GM12865 (cell line): ENCODE measurements at places on chromosomes 4 and X.
A peak's percentile ranks its signal among the peaks of the same experiment; 100 is the strongest.

DNA sequence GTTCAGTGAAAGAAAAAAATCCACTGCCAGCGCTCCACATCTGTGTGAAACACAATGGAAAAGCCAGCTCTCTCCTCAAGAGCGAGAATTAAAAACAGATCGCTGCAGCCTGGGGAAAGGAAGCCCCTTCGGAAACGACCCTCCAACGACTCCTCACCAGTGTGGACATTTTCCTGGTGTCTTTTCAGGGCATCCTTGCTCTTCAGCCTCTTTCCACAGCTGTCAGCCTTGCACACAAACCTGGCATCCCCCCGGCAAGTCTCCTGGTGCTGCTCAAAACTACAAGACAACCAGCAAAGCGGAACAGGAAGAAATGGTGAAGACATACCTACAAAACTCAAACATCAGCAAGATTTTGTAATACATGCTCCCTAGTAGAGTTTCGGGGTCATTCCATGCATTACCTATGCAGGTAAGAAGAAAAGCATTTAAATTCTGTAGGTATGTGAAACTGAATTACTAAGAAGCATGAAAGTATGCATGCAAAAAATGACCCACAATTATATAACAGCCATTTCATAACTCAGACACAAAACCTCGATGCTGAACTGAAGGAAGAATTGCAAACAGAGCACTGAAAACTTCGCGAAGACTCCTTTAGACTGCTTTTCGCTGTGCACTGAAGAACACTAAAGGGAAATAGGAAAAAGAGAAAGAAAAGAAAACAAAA is 106.1 kb downstream of the PRDM5 start:
- no peak for DNase-seq

GRCh38 chr4:109821185-109821584 is 5.6 kb downstream of the GAR1 start:
- DNase-seq, result no peak

DNA sequence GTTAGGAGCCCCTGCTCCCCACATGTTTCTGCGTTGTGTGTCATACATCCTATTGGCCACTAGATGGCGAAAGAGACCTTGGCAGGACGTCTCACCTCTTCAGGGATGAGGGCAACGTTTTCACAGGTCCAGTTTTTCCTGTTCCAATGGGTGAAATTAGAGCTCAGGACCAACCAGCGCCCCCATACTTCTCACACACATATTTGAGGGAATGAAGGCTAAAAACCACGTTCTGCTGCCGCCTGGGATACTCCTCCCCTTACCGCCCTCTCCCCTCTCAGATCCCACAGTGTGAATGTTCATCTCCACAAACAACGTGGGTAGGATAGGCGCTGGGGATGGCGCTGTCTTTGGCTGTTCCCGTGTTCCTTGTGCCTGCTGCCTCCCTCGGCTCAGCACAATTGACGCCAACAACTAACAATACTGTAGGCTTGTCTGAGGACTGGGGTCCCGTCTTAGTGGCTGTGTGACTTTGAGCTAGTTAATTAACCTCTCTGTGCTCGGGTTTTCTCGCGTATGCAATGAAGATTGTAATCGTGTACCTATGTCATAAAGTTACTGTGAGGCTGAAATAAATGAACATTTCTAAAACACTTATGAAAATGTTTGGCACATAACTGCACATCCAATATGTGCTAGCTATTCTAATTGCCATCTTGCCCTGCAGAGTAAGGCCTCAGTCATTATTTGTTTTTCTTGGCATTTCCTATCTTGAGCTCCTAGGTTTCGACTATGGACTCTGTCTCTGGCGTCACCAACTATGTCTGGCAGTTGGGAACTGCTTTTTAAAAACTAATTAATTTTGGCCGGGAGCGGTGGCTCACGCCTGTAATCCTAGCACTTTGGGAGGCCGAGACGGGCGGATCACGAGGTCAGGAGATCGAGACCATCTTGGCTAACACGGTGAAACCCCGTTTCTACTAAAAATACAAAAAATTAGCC is 181.3 kb upstream of the STK26 start:
- DNase-seq, result peak; percentile 57

DNA sequence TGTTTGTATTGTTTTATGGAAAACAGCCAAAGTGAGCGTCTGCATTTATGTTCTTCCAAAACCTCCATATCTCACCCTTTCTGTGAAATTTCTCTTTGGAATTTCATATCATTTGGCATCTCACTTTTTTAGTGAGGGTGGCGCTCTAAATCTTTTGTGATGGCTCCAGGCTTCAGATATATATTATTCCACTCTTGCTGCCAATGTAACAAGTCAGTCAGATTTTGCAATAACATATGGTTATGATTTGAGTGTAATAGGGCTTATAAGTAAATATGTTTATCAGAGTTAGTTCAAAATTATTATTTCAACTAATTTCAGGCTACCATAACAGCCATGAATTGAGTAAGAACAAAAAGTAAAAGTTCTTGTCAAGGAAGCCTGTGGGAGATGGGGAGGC is 314.7 kb downstream of the PDGFC start:
- DNase-seq, result no peak

- no peak for DNase-seq
These were observed 139.7 kb downstream of the LRBA start for GRCh38 chr4:150875367-150875766.

DNA sequence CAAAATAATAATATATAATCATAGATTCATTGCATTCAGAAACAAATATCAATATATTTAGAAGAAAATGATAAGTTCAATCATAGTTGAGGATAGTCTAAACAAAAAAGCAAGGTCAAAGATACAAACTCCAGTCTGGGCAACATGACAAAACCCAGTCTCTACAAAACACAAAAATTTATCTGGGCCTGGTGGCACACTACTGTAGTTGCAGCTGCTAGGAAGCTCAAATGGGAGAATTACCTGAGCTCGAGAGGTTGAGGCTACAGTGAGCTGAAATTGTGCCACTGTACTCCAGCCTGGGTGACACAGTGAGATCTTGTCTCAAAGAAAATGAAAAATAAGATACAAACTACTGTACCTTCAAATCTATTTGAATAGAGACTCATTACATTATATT is 52.7 kb upstream of the ANXA10 start:
- DNase-seq, result no peak

- no peak for DNase-seq
These were observed 119.1 kb downstream of the SH3RF1 start for GRCh38 chr4:169151671-169152070.

DNA sequence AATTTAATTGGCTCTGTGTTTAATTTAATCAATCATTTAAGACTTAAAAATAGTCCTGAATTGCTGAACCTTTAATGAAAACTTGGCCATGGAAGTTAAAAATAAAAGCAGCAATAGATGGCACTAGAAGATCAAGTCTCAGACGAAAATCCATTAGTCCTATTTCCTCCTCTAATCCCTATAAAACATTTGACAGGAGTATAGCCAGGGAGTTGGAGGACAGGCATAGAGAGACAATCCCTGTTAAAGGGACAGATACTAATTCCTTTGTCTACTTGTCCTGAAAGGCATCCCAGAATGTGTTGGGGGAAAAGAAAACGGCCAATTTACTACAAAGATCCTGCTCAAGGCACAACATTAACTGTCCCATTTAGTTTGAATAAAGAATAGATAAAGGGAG is 276.3 kb upstream of the TACR3 start:
- no peak for DNase-seq

DNA sequence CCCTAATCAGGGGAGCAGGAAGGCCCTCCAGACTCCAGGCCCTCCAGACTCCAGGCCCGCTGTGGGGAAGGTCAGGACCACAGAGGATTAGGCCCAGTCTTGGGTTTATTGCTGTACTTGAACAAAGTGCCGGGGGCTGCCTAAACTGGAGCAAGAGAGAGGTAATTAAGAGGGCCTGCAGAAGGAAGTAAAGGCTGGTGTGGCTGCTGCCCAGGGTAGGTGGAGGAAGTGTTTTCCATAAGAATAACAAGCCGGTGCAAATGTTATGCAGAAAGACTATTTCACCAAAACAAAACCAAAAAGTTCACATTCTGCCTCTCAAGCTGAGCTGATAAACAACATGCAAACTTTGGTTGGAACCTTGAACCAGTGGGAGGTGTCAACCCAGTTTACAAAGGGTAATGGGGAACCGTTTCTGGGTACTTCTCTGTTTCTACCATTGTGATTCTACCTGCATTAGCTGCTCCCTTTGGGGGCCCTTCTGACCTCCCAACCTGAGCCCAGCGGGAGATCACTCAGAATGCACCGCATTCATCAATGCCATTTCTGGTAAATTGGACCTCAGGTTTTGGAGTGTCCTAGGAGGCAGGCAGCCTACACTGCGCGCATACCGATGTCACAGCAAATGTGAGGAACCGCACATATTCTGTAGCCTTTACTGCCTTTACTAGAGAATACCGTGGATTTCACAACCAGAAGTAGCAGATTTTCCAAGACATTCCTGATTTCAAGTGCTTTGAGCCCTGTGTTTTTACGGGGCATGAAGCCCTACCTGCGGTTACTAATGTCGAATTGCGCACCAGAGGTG is 59.7 kb upstream of the BCOR start:
- DNase-seq, result no peak

DNA sequence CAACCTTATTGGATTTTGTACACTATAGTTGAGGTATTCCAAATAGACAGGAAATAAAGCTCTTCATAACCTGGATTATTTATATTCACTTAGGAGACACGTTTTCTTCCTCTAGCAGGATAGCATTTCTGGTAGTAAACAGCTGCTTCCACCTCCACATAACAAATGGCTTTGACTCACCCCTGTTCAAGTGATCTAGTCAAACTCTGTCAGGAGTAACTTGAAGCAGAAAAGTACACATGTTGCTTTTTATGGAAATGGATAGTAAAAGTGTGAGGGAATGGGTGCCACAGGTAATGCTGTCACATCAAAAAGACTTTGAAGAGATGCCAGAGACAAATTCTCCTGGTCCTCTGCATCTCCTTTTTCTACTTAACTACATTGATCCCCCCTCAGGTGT is 258.7 kb upstream of the SLC7A11 start:
- no peak for DNase-seq

DNA sequence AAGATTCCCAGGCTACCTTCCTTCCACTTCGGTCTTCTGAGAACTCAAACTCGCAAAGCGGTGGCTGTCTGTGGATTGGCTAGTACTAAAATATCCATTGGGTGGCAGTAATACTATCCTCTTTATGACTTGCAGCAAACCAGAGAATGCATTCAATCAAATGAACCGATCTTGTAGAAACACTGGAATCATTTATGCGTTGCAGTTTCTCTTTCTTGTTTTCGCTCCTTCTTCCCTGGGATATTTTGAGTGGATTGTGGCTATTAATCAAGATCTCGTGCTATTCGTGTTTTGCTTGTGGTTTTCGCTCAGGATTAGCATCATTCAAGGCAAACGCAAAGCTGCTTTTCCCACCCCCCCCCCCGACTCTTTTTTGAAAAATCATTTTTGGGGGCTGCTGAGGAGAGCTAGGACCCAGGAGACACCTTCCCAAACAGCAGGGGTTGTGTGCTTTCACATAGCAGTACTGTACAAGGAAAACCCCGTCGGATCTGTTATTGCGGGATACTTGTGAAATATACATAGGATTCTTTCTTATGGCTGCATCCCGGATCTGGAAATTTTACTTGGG is at the start of gene IL1RAPL1:
IL1RAPL1 (plus strand) TSS at position 466 of the 571 bp plus-strand sequence.
- peak; percentile 3 for DNase-seq

DNA sequence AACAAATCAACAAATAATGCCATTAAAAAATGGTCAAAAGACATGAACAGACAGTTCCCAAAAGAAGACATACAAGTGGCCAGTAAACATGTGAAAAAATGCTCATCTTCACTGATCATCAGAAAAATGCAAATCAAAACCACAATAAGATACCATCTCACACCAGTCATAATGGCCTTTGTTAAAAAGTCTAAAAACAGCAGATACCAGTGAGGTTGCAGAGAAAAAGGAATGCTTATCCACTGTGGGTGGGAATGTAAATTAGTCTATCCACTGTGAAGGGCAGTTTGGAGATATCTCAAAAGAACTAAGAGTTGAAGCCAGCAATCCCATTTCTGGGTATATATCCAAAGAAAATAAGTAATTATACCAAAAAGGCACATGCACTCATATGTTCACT is 668.1 kb upstream of the CPEB2 start:
- DNase-seq, result no peak

GRCh38 chrX:23704673-23705206 is 37.4 kb downstream of the PRDX4 start:
- no peak for DNase-seq

GRCh38 chr4:47674144-47674543 is 163.7 kb downstream of the CORIN start:
- DNase-seq, result no peak

GRCh38 chrX:106952988-106953387 is 32.8 kb downstream of the CLDN2 start:
- no peak for DNase-seq

DNA sequence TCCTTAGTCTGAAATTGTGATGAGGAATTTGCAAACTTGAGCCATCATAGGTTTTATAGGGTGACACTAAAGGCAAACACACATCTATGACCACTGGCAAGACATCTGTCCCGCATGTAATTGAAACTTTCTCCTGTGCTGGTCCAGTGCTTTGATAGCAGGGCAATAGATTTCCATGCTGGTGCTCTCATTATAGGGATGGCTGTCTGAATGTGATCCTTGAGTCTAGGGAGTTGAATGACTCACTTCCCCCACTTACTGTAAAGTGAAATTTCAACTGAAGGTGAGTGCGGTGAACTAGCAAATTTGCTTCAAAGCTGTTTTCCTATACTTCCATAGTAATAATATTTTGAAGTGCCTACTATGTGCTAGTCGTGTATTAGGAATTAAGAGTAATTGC is 1630.0 kb downstream of the STIM2 start:
- no peak for DNase-seq

DNA sequence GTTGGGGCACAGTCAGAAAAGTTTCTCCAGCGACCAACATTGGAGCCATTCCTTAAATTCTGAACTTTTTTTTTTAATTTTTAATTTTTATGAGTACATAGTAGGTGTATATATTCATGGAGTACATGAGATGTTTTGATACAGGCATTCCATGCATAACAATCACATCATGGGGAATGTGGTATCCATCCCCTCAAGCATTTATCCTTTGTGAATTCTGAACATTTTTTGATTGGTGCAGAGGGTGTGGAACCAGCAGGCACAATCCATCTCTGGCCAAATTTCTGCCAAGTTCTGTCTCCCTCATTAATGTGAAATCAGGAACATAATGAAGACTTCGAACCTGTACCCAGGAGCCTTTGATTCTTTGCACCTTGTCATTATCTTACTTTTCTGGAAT is 267.0 kb downstream of the FRMPD4 start:
- DNase-seq, result no peak

- DNase-seq, result no peak
These were observed 710.6 kb upstream of the DIAPH2 start for GRCh38 chrX:95974096-95974470.
